Activated T-cell treated with anti-CD3 and anti-CD28 coated beads, Interleukin-2, amount 50 U/mL, for 72 hours (primary cell): ENCODE measurements at places on chromosomes 1 and 21.

DNA sequence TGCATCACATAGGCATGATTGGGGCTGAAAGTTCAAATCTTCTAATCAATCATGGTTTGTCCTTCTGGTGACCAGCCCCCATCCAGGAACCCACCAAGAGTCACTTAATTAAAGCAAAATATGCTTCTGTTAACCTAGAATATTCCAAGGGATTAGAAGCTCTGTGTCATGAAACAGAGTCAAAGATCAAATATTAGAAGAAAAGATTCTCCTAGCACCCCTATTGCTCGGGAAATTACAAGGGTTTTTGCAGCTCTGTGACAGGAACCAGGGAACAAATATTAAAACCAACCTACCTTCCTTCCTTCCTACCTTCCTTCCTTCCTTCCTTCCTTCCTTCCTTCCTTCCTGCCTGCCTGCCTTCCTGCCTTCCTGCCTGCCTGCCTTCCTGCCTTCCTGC is 31.8 kb upstream of the ACTN2 start:
- no peak for DNase-seq

GRCh38 chr1:172778456-172779455 is 119.9 kb downstream of the FASLG start:
- no peak for DNase-seq

- DNase-seq: peak; percentile 2
Observed at GRCh38 chr1:244273845-244274619, 177.7 kb downstream of the ADSS2 start.

GRCh38 chr1:233038581-233038980 is 88.2 kb downstream of the NTPCR start:
- no peak for DNase-seq

GRCh38 chr21:45575304-45575992 is 33.2 kb upstream of the SLC19A1 start:
- no peak for DNase-seq

DNA sequence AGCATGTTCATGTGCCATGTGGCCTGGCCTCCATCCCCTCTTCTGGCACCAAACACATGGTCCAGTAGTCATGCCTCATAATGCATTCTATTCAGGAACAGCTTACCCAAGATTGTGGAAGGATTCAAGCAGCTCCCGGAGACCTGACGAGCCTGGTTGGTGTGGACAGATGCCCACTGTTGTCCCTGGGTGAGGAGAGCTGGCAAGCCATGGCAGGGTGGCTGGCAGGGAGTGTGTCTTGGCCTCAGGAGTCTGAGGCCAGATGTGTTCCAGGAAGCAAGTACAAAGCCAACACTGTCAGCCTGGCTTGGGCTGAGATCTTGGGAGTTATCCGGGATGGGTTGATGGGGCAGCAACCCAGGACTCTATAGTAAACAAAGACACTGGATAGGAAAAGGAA is 7.3 kb upstream of the FABP3 start:
- DNase-seq: no peak

DNA sequence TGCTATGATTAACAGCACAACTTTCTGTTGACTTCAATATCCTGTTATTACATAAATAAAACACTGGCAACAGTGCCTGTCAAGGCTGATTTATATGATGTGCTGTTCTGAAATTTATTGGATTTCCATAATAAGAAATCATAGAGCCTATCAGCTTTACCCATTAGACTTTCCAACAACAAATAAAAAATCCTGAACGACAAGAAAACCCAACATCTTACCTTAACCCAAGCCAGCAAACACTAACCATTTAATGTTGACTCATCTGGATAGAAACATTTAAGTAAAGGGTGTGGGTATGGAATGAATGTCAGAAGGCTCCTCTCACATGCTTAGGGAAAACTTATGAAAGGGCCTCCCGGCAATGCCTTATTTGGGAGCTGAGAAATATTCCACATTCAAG is 165.1 kb downstream of the SLC45A1 start:
- DNase-seq: no peak

GRCh38 chr1:27872802-27873551 is 633 bp downstream of the THEMIS2 start:
- DNase-seq: peak; percentile 45

- peak; percentile 15 for DNase-seq
Observed at GRCh38 chr1:221099747-221100595, 220.7 kb downstream of the HLX start.

GRCh38 chr21:46250146-46250725 is 21.7 kb upstream of the LSS start:
- no peak for DNase-seq

DNA sequence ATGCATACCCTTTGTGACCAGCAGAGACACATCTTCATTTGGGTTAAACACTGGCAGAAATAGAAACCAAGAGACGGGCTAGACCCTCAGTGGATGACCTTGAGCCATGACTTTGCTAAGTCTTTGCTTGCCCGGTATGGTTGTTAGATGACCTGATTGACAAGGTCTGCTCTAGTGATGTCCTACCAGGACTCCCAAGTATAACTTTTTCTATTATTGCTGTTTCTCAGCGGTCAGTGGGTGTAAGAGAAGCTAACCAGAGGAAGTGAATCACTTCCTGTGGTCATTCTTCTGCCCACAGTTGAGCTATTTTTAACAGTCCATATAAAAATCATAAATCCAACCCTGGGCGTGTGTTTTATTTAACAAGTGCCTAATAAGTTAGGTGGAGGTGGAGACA is 126.2 kb upstream of the ETS2 start:
- no peak for DNase-seq

GRCh38 chr1:235417086-235417697 is 50.0 kb downstream of the TBCE start:
- DNase-seq: peak; percentile 36

GRCh38 chr1:46823151-46823550 is 24.3 kb downstream of the CYP4B1 start:
- no peak for DNase-seq

- DNase-seq: no peak
Observed at GRCh38 chr1:202105571-202106339, 17.0 kb upstream of the GPR37L1 start.

DNA sequence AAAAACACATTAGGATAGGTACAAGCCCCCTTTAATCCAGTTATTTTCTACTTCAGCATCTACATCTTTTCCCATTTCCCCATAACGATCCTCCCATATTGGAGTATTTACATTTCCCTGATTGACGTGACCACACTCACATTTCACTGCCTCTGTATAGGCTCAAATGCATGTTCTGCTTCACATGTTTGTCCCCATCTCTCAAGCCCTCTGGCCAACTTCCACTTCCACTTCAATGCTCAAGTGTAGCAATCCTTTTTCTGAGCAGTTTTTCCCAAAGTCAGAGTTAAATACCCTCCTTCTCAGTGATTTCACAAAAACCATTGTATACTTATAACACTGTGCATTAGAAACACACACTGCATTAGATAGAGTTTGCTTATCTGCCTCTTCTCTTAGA is 61.8 kb upstream of the TTLL7 start:
- no peak for DNase-seq

DNA sequence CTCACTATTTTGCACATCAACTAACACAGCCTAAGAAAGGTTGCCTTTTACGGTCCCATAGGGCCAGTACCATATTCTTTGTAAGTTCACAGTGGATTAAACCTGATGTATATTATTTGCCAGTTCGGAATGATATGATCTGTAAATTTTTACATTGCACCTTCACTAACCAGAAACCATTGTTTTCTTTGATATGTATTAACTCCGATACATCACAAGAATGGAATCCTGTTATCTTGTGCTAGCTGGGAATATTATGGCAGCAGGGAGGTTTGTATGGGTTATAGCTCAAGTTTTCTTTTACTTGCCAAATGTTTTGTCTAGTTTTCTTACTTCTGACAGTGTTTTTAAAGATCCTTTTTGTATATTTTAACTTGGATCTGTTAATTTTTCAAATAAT is 51.4 kb upstream of the S1PR1 start:
- DNase-seq: no peak

GRCh38 chr1:19346026-19346425 is 33.9 kb downstream of the SLC66A1 start:
- DNase-seq: no peak

DNA sequence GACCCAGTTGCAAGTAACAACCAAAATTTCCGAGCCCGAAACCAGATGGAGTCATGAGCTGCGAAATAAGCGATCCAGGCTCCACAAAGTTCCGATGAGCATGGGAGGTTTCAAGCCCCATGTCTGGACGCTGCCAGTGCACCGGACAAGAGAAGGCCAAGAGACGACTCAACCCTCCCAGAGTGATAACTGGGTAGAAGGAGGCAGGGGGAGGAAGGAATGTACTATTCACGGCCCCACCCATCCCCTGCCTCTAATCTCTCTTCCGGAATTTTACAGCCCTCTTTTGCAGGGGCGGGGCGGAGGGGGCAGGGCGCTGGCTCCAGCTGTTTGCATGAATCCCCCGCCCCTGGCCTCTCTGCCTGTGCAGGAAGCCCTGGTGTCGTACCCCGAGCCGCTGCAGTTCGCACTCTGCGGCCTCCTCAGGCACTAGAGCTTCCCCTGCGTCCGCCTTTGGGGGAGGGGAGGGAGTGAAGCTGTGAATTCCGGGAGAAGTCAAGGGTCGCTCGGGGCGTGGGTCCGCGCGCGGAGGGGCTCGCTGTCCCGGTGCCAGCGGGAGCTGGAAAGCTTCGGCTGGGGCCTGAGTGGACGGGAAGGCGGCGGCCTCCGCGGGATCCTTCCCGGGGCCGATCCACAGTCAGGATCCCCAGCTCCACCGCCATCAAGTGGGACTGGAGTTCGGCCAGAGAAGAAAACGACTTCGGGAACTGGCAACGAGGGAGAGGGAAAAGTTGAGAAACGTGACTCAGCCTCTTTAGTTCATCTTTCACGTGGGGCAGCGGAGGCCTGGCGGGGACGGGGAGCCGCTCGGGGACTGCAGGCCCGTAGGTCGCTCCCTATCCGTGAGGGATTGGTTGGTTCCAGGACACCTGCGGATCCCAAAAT is 6.3 kb upstream of the PTP4A2 start:
- peak; percentile 85 for DNase-seq

DNA sequence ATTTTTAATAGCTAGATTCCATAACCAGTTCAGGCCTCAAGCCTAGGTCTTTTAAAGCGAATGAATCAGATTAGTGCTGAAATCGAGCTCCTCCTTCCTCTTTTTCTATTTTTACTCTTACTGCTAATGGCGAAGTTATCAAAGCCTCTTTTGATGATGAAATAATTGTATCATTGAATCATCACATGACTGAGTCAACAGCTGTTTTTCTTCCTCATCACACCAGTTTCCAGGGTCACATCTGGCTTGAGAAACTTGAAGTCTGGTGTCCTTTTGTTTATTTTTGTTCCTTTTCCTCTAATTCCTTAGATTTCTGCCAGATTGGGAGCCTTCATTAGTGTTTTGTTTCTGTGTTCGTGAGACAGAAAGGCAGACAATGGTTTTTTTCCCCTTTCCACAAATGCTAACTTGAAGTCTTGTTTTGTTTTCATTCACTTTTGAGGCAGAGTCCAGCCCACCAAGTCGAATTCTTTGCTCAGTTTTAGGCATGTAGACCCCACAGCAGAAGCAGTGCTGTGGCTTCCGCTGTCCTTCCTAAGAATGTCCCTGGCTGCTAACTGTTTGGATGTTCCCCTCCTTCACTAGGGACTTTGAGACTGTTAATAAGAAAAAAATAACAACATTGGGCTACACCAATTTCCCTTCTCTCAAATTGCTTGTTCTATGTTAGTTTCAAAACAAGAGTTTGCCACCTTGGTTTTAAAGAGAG is 51.9 kb upstream of the FMOD start:
- DNase-seq: no peak

- DNase-seq: no peak
Observed at GRCh38 chr1:98203466-98203865, 282.6 kb upstream of the DPYD start.

- DNase-seq: no peak
Observed at GRCh38 chr1:172139196-172139595, 281.3 kb upstream of the C1orf105 start.

- no peak for DNase-seq
Observed at GRCh38 chr1:67556297-67556900, 126.2 kb upstream of the SERBP1 start.

- no peak for DNase-seq
Observed at GRCh38 chr1:9269078-9269501, 23.6 kb upstream of the SPSB1 start.

DNA sequence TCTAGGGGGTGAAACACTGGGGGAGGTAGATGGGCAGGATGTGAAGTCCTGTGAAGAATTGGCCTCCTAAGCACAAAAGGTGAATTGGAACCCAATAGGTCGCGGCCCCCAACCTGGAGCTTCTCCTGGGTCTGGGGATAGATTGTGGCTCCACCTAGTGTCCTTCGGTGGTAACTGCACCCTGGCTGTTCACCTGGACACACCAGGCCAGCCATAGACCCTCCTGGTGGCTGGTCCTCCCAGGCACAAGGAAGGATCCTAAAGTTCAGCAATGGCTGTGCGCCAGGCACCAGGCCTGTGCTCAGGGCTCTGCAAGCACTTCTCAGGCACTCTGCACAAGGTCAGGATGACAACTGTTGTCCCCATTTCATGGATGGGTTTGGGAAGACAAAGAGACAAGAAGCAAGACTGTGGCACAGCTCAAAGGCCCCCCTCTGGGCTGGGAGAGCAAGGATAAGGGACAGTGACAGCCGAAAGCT is 13.5 kb downstream of the ESPN start:
- DNase-seq: peak; percentile 79

- peak; percentile 92 for DNase-seq
Observed at GRCh38 chr21:31559368-31560119, 99.9 kb upstream of the SOD1 start.

DNA sequence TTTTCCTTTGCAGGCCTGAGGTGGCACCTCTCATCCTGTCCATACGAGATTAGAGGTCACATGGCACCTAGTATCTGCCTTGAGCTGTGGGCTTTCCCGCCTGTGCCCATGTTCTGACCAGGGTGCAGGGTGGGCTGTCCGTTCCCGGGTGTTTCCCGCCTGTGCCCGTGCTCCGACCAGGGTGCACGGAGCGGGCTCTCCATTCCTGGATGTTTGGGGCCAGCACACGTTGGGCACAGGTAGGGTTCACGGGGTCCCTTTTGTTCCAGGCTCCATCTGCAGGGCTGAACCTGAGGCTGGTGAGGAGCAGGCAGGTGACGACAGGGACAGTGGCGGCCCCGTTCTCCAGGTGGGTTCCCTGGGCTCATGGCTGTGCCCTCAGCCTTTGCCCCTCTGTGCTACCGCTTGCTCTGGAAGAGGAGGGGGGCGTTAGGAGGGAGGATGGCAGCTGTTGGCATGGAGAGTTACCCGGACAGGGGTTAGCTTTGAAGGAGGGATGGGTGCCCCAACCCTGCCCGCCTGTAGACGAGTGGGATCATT is 10.0 kb downstream of the RRP1 start:
- DNase-seq: no peak

DNA sequence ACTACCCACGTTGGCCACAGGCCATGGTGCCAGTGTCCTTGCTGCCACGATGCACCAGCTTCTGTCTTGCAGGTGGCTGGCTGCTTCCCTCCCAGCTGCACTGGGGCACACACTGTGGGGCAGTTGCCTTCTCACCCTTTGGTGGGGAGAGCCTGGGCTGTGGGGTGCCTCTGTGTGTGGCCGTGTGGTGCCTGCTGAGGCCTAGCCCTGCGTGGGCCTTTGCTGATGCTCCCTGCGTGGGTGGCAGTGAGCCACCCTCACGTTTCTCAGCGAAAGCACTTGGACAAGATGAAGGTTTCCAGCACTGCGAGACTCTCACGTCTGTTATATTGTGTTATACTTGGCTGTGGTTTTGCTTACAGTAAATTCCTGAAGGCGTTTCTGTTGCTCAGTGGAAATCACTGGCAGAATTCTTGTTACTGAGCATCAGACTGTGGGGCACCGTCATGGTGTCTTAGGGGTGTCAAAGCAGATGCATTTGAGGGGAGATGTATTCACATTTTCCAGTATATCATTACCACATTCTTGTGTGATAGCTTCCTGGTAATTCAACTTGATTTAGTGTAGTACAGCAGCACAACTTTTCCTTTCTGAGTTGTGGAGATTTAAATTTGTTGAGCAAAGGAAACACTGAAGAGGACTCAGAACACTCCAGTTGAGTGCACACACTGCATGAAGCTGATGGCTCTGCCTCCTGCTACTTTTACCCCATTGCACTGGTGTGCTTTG is 124.7 kb downstream of the PCBP3 start:
- peak; percentile 53 for DNase-seq
